ENCODE measurements at places on chromosomes 3 and 15. TPM values are rescaled to one million over a fixed set of nuclear protein-coding genes. Genes with fewer than 3 reads are reported as not detected.

Gene DIPK2A
- 19.4 TPM for total RNA-seq

DNA sequence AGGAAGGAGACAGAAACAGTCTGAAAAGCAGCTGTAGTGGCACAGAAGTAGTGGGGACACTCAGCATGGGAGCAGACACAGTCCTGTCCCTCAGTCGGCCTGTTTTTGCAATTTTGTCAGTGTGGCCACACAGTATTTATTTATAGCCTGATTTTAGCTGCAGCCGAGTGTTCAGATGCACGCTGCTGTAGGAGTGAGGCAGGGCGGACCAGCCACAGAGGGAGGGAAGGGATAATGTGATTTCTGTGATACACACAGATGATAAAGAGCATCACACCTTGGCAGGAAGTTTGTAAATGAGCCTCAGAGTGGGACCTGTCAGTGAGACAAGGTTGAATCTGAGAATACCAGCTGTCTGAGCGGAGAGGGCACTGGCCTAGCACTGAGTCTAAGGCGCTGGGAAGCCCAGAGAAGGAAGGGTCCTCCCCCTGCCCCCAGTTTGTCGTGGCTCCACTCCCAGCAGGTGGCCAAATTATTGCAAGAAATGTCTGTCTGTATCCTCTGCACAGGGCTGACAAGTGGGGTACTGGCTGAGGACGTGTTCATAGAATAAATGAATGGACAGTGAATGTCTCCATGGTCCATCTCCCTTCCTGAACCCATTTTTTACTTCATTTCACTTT lies 3.8 kb downstream of the PSTPIP1 start:
- H3K4me3 ChIP-seq: peak overlapping the region; percentile 95
- DNase-seq: no peak
- peaks cover 77% of the 10 kb centered on the region for H3K4me1 ChIP-seq
- peak overlapping the region; percentile 98 for H3K27ac ChIP-seq
- H3K27me3 ChIP-seq: no peaks in the 10 kb centered on the region

Gene RTF1
- total RNA-seq: 30.0 TPM

Gene ATP8B4
- 5.8 TPM for total RNA-seq

GRCh38 chr3:50139308-50139707 lies 15.8 kb upstream of the SEMA3F start:
- H3K27me3 ChIP-seq: no peaks in the 10 kb centered on the region
- no peaks in the 10 kb centered on the region for H3K36me3 ChIP-seq
- no peak overlapping the region for H3K27ac ChIP-seq
- no peak for DNase-seq

DNA sequence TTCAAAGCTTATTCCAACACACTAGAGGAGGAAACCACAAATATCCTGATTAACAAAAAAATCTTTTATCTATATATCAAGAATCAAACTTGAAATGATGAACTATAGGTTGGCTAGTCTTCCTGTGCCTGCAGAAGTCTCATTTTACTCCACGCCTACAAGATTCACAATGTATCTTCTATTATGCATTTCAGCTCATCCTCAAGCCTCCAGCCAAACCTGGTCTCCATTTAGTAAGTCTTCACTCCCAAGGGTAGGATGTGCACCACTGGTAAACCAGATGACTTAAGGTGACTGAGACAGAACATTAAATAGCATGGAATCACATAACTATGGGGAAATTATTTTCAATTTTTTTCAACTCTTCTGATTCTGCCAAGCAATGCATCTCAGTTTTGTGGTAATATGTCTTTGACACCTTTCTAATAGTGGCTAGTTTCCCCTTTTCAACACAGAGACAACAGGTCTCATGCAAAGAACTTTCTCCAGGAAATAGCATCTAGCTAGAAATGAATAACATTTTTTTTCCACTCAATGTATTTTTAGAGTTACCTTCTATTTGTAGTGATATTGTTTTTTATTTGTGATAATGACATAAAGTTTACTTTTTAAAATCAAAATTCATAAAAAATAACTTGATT lies 166.9 kb downstream of the TNIK start:
- peaks cover 56% of the 10 kb centered on the region for H3K4me1 ChIP-seq
- no peak overlapping the region for H3K4me3 ChIP-seq
- H3K36me3 ChIP-seq: peaks cover under 1% of the 10 kb centered on the region
- H3K27me3 ChIP-seq: no peaks in the 10 kb centered on the region
- H3K27ac ChIP-seq: peak overlapping the region; percentile 62

Gene OR5K2
- not detected for total RNA-seq

DNA sequence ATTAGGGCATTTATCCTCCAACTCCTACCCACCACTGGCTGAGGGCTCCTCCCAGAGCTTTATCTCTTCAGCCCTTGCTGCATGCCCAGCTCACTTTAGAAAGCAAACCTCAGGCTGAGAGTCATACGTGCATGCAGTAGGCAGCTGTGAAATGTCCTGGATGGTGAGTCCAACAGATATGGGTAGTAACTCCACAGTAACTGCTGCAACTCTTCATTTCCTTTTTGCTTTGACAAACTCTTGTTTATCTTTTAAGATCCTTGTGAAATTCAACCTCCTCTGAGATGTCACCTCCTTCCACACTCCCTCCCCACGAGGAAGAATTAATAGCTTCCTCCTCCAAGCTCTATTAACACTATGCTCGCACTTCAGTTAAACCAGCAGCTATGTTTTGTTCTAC lies 35.9 kb upstream of the CTNNB1 start:
- H3K36me3 ChIP-seq: no peaks in the 10 kb centered on the region
- peaks cover 18% of the 10 kb centered on the region for H3K27me3 ChIP-seq
- H3K4me1 ChIP-seq: peaks cover 28% of the 10 kb centered on the region
- no peak for DNase-seq

Gene REC114
- not detected for total RNA-seq

DNA sequence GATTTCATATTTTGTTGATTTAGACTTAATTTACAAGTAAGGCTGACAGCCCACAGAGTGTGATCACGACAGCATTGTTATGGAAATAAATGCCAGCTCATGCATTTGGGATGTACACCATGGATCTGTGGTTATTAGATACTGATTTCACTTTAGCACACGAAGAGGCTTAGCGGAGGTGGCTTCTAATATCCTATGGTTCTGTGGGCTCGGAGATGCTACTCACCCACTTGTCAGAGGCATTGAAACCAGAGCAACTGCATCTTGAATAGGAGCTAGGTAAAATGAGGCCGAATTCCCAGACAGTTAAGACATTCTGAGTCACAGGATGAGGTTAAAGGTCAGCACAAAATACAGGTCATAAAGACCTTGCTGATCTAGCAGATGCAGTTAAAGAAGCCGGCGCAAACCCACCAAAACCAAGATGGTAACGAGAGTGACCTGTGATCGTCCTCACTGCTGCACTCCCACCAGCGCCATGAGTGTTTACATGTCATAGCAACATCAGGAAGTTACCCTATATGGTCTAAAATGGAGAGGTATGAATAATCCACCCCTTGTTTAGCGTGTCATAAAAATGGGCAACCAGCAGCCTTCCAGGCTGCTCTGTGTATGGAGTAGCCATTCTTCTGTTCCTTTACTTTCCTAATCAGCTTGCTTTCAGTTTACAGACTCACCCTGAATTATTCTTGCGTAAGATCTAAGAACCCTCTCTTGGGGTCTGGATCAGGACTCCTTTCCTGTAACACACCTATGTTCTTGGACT lies 117.5 kb downstream of the PGPEP1L start:
- no peak overlapping the region for H3K27ac ChIP-seq
- H3K4me3 ChIP-seq: no peak overlapping the region
- no peaks in the 10 kb centered on the region for H3K27me3 ChIP-seq
- no peaks in the 10 kb centered on the region for H3K36me3 ChIP-seq
- DNase-seq: no peak

DNA sequence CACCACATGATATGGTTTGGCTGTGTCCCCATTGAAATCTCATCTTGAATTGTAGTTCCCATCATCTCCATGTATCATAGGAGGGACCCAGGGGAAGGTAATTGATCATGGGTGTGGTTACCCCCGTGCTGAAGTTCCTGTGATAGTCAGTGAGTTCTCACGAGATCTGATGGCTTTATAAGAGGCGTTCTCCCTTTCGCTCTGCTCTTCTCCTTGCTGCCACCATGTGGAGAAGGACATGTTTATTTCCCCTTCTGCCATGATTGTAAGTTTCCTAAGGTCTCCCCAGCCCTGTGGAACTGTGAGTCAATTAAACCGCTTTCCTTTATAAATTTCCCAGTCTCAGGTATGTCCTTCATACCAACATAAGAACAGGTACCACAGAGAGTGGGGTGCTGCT lies 21.9 kb downstream of the OSTN start:
- no peak overlapping the region for H3K27ac ChIP-seq
- DNase-seq: no peak
- H3K27me3 ChIP-seq: no peaks in the 10 kb centered on the region
- no peak overlapping the region for H3K4me3 ChIP-seq
- no peaks in the 10 kb centered on the region for H3K36me3 ChIP-seq

DNA sequence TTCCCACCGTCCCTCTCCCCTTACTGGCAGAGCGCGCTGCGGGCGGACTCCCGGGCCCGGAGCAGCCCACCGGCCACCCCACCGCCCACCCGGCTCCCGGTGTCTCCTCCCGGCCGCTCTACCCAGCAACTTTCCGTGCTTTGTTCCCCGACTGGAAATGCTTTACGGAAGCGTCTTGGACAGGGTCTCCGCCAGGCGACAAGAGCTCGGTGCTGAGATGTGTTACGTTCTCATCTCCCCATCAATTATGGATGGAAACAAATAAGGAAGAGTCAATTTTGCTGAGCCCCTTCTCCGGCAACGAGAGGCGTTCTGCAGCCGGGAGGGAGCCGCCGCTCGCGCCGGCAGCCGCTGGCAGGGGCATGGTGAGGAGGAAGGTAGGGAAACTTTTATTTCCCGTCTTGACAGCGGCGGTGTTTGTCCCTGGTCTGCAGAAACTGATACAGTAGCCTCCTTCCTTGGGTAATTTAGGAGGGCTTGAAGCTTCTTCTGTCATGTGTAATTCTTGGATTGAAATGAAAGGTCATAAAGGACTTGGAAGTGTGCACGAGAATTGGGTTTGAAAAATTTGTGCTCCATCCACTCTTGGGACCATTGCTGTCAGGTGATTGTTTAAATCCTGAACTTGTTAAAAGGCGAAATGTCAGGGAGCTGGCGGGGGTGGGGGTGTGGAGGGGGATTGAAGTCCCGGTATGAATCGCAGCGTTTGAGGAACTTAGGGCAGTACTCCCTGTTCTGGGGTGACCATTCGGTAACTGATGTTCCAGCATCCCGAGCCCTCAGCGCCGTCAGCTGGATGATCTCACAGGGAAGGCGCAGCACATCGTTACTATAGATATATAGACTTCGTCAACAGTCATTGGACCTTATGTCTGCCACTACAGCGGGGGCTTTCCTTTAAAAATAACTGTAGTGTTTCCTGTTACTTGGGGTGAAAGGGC lies 1.5 kb downstream of the SEMA6D start:
- no peaks in the 10 kb centered on the region for H3K36me3 ChIP-seq
- no peak overlapping the region for H3K27ac ChIP-seq
- DNase-seq: no peak
- H3K27me3 ChIP-seq: peaks cover 36% of the 10 kb centered on the region
- no peak overlapping the region for H3K4me3 ChIP-seq

- no peaks in the 10 kb centered on the region for H3K4me1 ChIP-seq
- H3K27me3 ChIP-seq: no peaks in the 10 kb centered on the region
- H3K36me3 ChIP-seq: no peaks in the 10 kb centered on the region
Observed at GRCh38 chr3:154758109-154758868, 321.8 kb upstream of the MME start.

GRCh38 chr3:107847791-107848190 lies 243.0 kb downstream of the CD47 start:
- H3K27ac ChIP-seq: no peak overlapping the region
- H3K4me3 ChIP-seq: no peak overlapping the region
- H3K27me3 ChIP-seq: peaks cover 5% of the 10 kb centered on the region
- H3K4me1 ChIP-seq: no peaks in the 10 kb centered on the region
- H3K36me3 ChIP-seq: no peaks in the 10 kb centered on the region

- no peak overlapping the region for H3K4me3 ChIP-seq
- H3K36me3 ChIP-seq: no peaks in the 10 kb centered on the region
- peak; percentile 21 for DNase-seq
- no peaks in the 10 kb centered on the region for H3K27me3 ChIP-seq
Observed at GRCh38 chr3:155411500-155412223, 118.2 kb upstream of the STRIT1 start.

- H3K36me3 ChIP-seq: no peaks in the 10 kb centered on the region
- H3K4me3 ChIP-seq: no peak overlapping the region
- H3K4me1 ChIP-seq: no peaks in the 10 kb centered on the region
- DNase-seq: no peak
Observed at GRCh38 chr3:148847351-148847750, 17.7 kb upstream of the CPA3 start.

- H3K4me3 ChIP-seq: no peak overlapping the region
- H3K4me1 ChIP-seq: peaks cover 67% of the 10 kb centered on the region
- peaks cover 62% of the 10 kb centered on the region for H3K36me3 ChIP-seq
- DNase-seq: no peak
- H3K27ac ChIP-seq: peak overlapping the region; percentile 16
- no peaks in the 10 kb centered on the region for H3K27me3 ChIP-seq
Observed at GRCh38 chr3:197957790-197958133, 2.3 kb upstream of the LMLN start.

Gene SLITRK3
- not detected for total RNA-seq

DNA sequence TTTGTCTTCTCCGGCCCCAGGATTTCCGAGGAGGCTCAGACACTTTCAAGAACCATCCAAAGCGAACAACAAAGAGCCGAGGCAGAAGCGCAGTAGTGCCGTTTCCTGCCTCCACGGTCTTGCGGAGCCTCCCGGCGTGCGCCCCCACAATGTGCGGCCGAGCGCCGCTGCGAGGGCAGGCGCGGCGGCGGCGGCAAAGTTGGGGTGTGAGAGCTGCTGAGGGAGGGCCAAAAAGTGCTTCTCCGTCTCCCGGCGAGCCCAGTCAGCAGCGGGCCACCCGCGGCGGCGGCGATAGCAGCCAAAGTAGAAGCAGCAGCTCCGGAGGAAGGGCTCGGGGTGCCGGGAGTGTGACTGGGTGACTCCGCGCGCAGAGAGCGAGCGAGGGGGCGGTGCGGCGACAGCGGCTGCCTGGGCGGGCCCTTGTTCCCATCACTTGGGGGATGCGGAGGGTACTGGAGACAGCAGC lies 749.1 kb downstream of the ROBO1 start:
- peaks cover 8% of the 10 kb centered on the region for H3K27me3 ChIP-seq
- no peaks in the 10 kb centered on the region for H3K36me3 ChIP-seq
- H3K4me3 ChIP-seq: no peak overlapping the region
- H3K27ac ChIP-seq: no peak overlapping the region
- peaks cover 6% of the 10 kb centered on the region for H3K4me1 ChIP-seq
- DNase-seq: peak; percentile 56

DNA sequence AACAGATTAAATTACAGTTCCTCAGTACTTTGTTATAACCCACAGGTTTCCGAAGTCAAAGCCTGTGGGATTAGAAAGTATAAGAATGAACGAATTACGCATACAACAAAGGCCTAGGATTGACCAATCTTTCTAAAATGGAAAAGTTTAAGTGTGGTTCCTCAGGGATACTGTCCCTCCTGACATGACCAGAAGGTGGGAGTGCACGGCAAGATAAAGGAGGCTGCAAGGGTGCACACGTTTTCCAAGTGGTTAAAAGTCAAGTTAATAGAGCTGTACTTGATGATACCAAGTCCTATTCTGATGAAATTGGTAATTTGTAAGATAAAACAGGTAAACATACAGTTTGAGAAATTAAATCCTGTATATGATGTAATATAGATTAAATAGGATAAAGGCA lies 96.2 kb downstream of the ALDH1A2 start:
- no peak overlapping the region for H3K4me3 ChIP-seq
- H3K36me3 ChIP-seq: no peaks in the 10 kb centered on the region
- no peak for DNase-seq
- H3K27ac ChIP-seq: no peak overlapping the region

Gene TGM5
- 0.11 TPM for total RNA-seq

GRCh38 chr3:190486533-190486864 lies 27.4 kb upstream of the IL1RAP start:
- H3K27ac ChIP-seq: no peak overlapping the region
- H3K27me3 ChIP-seq: peaks cover 54% of the 10 kb centered on the region
- peaks cover 9% of the 10 kb centered on the region for H3K4me1 ChIP-seq
- H3K36me3 ChIP-seq: no peaks in the 10 kb centered on the region
- DNase-seq: no peak

Gene WDR53
- total RNA-seq: 17.2 TPM

Data from activated CD8-positive, alpha-beta T cell treated with anti-CD3 and anti-CD28 coated beads for 36 hours (primary cell).